MCF 10A (cell line): ENCODE measurements at places on chromosomes 5 and 9.

GRCh38 chr5:61308712-61309111, 23.3 kb upstream of the ZSWIM6 start:
- DNase-seq = no peak

- peak; percentile 78 for DNase-seq
Observed at GRCh38 chr9:26949637-26950069, 2.6 kb upstream of the PLAA start.

DNA sequence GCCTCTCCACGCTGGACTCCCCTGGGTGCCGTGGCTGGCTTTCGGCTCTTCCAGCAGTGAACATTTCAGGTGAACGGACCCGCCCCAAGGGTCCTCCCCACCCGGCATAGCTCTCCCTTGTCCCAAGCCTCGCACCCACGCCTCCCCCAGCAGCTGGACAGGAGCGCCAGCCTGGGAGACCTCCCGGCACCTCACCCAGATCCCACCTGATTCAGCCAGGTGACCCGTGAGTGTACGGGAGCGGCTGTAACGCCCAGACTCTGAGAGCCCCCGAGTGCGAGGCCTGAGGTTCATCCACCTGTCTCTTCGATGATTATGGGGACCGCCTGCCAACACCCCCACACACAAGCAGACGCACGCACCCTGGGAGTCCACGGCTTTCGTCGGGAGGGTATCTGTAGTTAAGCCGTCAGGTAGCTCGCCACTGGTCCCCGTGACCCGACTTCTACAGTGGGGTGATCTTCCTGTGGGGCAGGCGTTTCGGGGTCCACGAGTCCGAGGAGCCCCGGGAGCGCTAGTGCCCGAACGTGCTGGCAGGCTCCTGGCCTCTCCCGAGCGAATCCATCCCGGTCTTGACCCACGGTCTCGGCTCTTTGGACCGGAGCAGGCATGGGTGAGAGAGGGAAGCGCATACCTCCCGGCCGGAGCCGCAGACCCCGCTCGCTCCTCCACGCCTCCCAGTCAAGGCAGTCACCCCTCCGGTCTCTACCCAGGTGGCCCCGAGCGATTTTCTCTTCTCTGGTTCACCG, 14.9 kb downstream of the TRIM7 start:
- peak; percentile 39 for DNase-seq

- DNase-seq = no peak
Observed at GRCh38 chr5:168066536-168067208, 224.8 kb upstream of the WWC1 start.

DNA sequence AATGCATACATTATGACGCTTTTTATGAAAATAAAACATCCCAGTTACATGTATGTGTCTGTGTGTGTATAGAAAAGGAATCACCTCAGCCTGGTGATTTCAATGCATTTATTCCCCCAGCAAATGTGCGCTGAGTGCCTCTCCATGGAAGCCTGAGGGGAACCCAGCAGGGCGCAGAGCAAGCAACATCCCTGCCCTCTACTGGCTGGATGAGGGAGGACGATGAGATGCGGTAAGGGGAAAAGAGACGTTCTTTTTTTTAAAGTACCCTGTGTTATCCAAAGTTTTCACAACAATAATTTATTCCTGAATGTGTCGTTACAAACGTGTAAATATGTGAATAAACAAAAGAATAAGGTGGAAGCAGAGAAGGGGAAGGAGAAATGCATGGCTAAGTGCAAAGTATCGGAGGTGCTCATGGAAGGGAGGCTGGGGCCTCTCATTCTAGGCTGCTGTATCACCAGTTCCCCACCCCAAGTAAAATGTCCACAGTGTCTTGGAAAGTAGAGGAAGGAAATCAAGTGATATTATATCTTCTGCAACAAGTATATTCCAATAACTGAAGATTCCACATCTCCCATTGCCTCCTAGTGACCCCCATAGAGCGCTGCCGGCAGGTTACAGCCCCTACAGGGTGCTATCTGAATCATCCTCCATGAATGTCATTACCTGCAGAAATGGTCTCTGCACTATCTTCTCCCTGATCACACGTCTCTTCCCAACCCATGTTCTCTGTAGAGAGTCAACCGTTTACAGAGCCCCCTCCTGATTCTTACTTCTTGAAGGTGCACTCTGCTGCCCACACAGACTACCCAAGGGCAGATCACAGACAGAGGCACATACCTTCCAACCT, 13.0 kb upstream of the ABLIM3 start:
- DNase-seq = peak; percentile 80

- no peak for DNase-seq
Observed at GRCh38 chr9:108950168-108950567, 16.0 kb downstream of the ABITRAM start.

DNA sequence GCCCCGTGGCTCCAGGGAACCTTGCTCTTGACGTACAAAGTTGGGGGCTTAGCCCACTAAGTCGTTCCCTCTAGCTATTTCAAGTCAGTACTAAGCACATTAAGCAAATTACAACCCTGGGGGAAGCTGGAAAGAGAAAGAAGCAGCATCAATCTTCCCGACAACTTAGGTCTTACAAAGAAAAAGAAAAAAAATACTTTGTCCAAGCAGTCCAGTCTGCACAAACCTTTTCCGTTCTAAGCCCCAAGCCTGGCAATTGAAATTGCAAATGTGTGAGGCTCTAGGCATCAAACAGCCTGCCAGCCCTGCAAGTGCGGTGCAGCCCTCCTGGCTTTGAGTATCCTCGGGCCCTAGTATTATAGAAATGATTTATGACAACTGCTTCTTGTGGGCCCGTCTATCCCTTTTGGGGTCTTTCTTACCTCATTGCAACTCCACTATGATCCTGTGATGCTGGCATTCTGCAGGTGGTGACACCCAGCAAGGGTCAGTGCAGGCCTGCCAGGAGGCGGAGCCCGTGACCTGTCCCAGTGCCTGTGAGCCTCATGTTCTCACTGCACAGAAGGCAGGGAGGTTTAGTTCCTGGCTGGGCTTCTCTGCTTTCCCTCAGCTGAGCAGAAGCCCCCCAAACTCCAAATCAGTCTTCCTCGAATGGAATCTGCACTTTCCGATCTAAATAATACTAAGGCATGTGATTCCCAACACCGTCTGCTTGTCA, 232.3 kb upstream of the IRX2 start:
- no peak for DNase-seq

DNA sequence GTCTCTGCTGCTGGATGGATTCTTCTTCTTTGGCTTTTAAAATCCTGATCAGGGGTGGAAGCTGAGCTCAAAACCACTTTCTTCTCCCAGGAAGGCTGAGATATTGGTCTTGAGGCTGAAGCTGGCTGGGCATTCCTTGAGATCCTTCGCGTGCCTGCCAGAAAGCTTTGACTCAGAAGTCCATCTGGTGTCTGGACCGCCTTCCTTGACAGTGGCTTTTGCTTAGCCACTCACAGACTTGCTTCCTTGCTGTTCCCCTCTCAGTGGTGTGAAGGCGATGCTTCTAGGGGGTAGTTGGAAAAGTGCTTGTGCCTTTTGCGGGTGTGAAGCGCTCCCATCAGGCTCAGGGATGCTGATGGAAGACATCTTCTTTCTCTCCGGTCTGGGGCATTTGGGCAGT, 45.9 kb downstream of the RGS3 start:
- DNase-seq = no peak

DNA sequence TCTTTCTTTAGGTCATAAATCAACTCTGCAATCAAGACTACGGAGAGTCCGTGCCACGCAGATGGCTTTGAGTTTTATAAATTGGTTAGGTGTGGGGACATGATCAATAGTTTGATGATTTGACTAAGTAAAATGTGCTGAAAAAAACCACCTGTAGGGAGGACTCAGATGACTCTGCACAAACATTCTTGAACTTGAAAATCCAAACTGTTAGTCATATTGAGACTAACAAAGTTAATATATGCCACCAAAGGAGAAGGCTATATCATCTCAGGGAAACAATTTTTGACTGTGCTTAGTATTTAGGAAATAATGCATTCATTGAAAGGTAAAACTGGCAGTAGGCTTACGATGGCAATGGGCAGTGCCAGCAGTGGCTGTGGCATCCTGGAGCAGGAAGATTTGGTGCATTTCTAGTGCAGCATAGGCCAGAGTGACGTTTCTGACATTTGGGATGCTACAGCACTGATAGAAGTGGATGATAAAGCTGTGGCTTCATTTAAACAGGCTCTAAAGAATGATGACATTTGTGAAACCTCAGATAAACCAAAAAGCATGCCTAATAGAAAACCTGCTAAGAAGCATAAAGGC, 291.1 kb downstream of the MLLT3 start:
- no peak for DNase-seq

DNA sequence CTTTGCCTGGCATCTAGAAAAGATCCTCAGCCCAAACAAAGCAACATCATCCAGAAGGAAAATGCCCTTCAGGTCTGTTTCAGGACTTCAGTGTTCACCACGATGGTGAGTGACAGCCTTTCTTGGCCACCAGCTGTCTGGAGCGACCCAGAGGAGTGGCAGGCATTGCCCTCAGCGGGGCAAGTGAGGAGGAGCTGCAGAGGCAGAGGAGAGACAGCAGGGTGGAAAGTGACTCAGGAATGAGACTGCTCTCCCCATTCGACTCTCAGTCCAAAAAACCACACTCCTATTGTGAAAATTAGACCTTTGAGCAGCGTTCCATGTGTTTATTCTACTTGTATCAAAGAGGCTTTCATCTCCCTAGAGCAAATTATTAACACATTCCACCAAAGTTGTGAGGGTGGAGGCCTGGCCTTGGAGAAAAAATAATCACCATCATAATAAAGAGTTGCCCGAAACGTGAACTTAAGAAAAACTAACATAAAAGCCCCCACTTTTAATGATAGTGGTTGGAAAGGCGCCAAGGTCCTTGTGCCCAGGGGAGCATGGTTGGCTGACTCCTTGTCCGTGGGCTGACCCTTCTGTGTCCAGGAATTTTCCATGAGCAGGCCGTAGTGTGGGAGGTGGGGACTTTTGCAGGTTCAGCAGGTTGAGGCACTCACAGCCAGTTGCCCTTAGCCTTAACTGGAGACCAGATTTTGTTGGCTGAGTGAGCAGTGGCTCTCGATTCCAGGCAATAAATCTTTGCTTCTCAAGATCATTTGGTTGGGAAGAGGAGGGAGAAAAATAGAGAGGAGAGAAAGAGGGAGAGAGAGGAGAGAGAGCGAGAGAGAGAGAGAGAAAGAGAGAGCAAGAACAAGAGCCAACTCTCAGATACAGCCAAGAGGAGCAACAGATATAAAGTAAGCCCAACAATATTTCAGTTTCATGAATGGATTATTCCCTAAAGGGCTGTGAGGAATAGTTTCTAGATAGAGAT, 125.9 kb upstream of the ANKRD55 start:
- no peak for DNase-seq

- no peak for DNase-seq
Observed at GRCh38 chr9:38644601-38645000, 24.2 kb upstream of the ANKRD18A start.

GRCh38 chr9:90086101-90086511, 481.3 kb downstream of the GADD45G start:
- no peak for DNase-seq

DNA sequence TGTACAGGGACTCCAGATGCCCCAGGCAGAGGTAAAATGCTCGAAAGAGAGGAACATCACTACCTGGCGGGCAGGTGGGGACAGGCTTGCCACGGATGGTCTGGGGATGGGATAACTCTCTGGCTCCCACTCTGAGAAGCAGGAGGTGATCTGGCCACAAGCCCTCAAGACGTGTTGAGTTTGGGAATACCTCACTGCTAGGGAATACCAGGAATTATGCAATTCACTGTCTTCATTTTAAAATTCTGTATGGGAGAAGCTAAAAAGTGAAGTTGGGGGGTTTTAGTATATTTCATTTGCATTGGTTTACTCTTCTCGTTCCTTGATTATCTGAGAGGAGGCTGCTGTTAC, 510.4 kb downstream of the CCDC171 start:
- no peak for DNase-seq

- no peak for DNase-seq
Observed at GRCh38 chr5:59342181-59342580, 551.3 kb downstream of the PDE4D start.

DNA sequence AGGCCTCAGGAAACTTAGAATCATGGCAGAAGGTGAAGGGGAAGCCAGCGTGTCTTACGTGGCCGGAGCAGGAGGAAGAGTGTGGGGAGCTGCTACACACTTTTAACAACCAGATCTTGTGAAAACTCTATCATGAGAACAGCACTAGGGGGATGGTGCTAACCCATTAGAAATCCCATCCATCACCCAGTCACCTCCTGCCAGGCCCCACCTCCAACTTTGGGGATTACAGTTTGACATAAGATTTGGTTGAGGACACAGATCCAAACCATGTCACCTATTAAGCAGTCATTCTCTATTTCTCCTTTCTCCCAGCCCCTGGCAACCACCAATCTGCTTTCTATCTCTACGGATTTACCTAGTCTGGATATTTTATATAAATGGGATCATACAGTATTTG, 26.9 kb downstream of the PBX3 start:
- DNase-seq = no peak

DNA sequence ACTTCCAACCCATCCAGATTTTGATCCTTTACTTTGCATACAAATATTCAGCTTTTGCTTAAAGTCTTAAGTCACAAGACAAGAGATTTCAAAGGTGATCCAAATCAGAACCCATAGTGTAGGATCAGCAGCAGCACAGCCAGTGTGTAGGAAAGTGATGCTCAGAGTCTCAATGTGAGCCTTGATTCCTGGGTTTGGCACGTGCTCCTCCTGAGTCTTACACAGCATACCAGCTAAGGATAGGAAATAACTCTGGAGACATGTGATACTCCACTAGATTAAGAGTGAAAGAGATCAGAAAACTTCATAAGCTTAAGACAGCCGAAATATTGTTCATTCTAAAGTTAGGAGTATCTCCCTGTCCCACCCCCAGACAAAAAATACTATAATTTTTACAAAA, 344.9 kb downstream of the SEMA5A start:
- no peak for DNase-seq

GRCh38 chr9:76510446-76510845, 51.5 kb downstream of the GCNT1 start:
- DNase-seq = no peak

- DNase-seq = peak; percentile 93
Observed at GRCh38 chr5:2695200-2695891, 56.1 kb downstream of the IRX2 start.

- no peak for DNase-seq
Observed at GRCh38 chr9:137719194-137719593, 100.4 kb downstream of the EHMT1 start.

- DNase-seq = no peak
Observed at GRCh38 chr9:16306586-16306985, 563.9 kb downstream of the BNC2 start.

GRCh38 chr5:102554082-102554481, 55.3 kb upstream of the SLCO6A1 start:
- no peak for DNase-seq

DNA sequence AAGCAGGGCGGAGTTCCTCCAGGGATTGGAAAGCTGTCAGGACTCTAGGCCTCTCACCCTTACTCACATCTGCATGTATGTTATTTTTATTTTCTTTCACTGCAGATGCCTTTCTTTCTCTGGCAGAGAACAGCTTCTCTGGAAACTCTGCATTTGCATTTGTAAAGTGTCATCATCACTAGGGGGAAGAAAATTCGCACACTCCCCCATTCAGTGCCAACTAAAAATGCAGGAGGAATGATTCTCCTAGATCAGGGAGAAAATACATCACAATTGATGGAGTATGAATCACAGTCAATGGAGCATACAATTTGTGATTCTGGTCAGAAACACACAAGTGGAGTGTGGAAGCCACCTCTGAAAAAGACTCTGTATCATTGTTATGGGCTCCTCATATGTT, 351.4 kb upstream of the FTMT start:
- no peak for DNase-seq

- no peak for DNase-seq
Observed at GRCh38 chr9:88891040-88891439, 100.2 kb upstream of the S1PR3 start.
